ENCODE measurements at places on chromosomes 12 and 14.

DNA sequence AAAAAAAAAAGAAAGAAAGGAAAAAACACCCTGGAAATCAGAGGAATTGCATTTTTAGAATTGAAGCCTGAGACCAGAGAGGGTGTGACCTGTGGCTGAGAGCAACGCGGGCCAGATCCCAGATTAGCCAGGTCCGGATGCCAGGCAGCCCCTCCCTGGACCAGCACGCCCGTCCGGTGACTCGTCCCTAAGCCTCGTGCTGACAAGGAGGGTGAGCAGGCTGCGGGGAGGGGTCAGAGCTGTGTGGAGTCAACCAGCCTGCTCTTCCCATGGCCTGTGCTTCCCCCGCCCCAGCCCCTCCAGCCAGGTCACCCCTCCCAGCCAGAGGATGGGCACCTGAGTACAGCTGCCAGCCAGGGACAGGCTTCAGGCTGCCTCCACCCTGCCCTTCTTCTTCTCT, 4.2 kb upstream of the KLC1 start:
- peak; percentile 70 for DNase-seq

GRCh38 chr14:51446771-51447170, 204.9 kb upstream of the FRMD6 start:
- DNase-seq: no peak

- no peak for DNase-seq
Observed at GRCh38 chr12:64894827-64895475, 70.5 kb downstream of the TBC1D30 start.

DNA sequence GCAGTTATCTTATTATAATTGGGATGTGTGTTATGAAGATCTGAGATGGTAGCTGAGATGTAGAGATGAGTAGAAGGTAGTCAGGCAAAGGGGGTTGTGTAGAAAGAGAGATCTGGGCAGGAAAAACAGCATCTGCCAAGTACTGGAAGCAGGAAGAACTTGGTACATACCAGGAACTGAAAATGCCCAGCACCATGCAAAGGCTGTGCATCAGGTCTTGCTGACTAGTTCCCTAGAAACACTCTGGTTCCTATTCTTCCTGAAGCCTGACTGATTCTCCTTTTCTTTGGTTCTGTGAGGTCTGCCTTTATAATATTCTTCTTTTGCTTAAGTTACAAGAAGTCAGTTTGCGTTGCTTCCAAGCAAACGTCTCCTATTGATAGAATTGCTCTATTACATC, 6.7 kb upstream of the NFATC4 start:
- DNase-seq: no peak

GRCh38 chr14:76491172-76491930, 115.4 kb downstream of the ESRRB start:
- no peak for DNase-seq
